Activated CD4-positive, alpha-beta T cell treated with anti-CD3 and anti-CD28 coated beads, Interleukin-2, Interleukin-4, amounts not matched to agents 100 ng/mL and 50 ng/mL, durations not matched to agents 16 hours and 8 hours (primary cell): ENCODE measurements at places on chromosomes 11 and 22.

GRCh38 chr11:121090145-121090721, 10.8 kb upstream of the TECTA start:
- no peak for DNase-seq

DNA sequence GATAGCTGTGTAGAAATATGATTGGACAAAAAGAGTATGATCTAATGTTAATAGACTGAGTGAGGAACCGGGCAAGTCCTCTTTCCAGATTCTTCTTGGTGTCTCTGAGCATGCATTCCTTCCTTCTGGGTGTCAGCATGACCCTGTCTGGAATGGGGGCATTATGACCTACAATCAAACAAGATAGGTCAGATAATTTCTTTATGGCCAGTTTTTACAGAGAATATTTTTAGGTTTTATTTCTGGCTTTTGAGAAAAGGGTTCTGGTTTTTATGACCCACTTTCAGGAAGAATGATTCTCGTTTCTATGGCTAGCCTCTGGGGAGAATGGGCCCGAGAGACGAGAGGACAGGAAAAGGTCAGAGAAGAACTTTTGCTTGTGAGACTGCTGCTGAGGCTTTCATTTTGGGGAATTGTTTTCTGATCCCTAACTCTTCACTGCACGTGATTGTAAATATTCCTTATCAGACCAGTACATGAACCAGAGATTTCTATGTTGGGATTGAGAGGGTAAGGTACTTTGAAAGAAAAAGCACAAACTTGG, 383.8 kb downstream of the AASDHPPT start:
- no peak for DNase-seq

DNA sequence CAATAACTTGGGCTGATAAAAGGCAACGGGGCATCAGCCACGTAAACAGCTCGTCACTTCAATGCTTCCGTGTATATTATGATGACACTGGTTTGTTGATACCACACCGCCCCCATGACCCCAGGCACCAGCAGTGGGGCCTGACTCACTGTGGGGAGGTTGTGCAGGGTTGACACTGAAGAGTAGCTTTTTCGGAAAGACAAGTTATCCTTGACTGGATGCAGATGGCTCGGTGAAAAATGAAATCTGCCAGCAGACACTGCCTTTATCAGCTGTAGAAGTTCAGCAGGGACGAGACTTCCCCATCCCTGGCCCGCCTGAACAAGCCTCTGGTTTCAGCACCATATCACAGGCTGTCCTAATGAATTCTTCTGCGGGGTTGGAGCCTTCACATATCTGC, 55.6 kb downstream of the WT1 start:
- DNase-seq, result no peak

GRCh38 chr11:995752-996420, 40.6 kb downstream of the MUC6 start:
- no peak for DNase-seq

GRCh38 chr22:26901198-26901816, 243.9 kb downstream of the MIAT start:
- DNase-seq, result no peak

DNA sequence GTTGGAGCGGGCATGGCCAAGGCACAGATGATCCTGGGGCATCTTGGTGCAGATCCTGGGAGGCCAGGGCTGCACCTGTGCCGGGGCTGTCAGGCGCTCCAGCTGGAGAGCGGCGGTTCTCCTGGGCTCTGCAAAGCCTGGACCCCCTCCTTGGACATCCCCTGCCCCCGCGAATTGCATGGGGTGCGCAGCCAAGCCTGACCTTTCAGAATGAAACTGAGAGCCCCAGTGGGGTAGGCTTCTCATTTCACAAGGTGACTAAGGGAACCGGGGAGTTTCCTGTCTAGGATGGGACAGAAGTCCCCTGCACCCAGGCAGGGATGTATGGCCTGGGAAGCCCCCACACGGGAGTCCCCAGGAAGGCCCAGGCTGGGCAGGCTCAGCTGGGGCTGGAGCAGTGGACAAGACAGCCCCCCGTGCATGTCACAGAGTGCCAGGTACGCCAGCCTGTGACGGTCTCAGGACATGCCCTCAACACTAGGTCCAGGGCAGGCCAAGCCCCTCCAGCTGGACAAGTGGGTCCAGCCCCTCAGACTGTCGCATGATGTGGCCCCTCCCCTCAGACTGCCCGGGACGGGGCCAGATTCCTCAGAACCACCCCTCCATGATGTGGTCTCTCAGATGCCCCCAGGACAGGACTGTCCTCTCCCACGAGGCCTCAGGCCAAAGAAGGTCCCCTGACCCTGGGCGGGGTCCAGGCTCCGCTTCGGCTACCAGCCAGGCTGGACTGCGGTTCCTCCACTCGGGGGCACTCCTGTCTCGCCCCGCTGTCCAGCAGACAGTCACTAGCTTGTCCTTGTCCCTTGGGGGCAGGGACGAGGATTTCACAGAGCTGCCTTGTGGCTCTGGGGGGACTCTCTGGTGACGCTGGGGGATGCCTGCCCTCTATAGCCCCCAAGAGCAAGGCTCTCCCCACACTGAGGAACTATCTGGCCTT, 2.3 kb downstream of the LSP1 start:
- DNase-seq, result peak; percentile 74

DNA sequence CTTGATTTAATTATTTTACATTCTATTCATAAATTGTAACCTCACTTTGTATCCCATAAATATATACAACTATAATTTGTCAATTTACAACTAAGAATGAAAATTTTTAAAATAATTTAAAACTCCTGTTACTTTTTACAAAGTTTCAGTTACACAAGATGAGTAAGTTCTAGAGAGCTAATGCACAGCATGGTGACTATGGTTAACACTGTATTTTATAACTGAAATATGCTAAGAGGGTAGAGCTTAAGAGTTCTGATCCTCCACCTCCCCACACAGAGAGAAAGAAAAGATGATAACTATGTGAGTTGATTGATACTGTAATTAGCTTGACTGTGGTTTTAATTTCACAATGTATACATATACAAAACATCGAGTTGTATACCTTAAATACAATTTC, 412.5 kb upstream of the DDI1 start:
- no peak for DNase-seq

DNA sequence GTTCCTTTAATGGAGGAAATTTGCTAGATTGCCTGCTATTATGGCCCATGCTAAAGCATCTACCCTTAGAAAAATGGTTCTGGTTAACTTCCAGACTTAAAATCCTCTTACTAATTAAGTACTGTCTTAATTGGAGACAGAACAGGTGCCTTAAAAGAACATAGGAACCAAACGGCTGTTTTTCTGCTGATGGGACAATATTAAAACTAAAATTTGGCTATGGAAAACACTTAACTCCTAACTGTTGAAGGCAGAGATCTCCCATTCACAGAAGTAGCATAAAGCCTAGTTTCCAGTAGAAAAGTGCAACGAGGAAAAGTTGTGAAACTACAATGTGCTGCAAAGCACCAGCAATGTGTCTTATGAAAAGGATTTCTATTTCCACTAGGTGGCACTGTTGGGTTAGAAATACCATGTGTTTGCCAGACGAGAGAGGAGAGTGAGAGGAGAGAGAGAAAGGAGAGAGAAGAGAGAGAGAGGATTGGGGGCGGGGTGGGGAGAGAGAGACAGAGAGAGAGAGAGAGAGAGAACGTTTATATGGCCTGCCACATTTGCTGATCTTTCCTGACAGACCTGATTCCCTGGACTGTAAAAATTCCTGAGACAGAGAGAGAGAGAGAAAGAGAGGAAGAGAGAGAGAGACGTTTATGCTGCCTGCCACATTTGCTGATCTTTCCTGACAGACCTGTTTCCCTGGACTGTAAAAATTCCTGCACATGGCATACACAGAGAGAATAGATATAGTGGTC, 51.5 kb downstream of the FAM181B start:
- DNase-seq, result peak; percentile 77

DNA sequence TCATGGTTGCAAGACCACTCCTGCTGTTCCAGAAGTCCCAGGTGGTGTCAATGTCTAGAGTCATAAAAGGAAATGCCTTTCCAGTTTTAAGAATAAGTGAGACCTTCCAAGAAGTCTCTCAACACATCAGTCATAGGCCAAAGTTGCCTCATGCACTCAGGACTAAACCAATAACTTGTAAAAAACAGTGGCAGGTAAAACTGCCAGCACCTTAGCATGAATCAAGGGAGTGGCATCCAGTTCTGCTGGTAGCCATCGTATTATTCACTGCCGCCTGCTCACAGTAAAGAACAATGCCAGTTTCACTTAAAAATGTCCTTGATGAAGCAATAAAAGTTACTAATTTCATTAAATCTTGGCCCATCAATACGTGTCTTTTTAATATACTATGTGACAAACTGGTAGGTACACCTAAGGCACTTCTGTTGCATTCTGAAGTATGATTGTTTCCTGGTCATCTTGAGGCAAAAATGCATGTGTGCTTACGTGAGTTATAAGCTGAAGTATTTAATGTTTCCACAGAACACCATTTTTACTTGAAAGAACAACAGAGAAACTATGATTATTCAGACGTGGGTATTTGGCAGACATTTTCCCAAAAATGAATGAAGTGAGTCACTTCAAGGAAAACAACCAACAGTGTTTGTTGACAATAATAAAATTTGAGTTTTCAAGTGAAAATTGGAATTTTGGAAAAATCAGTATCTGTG, 125.2 kb upstream of the SNX19 start:
- no peak for DNase-seq

DNA sequence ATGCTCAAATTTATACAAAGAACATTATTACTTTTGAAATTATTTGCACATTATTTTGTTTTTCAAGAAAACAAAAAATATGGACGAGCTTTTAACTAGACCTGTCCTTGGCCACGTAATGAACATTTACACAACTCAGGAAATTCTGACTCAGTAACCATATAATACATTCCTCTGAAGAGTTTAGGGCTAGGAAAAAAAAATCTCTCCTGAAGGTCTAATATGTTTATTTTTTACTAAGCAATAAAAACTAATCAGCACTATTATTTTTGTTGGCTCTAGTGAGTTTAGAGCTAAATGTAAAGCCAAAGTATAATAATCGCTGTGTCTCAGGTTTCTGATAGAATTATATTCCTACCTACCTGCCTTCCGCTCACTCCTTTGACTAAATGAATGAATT, 187.5 kb downstream of the SWAP70 start:
- DNase-seq, result no peak

GRCh38 chr22:37806409-37807333, 1.1 kb upstream of the GCAT start:
- DNase-seq, result no peak

DNA sequence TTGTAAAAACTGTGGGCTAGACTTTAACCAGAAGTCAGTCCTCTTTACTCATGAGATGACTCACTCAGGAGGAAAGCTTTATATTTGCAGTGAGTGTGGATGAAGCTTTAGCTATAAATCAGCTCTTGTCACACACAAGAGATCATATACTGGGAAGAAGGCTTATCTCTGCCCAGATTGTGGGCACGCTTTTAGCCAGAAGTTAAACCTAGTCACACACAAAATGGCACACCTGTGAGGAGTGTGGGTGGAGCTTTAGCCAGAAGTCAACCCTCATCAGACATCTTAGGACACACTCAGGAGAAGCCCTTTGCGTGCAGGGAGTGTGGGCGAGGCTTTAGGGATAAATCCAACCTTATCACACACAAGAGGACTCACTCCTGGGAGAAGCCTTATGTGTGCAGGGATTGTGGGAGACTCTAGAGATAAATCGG, 706.9 kb upstream of the LUZP2 start:
- DNase-seq, result no peak

DNA sequence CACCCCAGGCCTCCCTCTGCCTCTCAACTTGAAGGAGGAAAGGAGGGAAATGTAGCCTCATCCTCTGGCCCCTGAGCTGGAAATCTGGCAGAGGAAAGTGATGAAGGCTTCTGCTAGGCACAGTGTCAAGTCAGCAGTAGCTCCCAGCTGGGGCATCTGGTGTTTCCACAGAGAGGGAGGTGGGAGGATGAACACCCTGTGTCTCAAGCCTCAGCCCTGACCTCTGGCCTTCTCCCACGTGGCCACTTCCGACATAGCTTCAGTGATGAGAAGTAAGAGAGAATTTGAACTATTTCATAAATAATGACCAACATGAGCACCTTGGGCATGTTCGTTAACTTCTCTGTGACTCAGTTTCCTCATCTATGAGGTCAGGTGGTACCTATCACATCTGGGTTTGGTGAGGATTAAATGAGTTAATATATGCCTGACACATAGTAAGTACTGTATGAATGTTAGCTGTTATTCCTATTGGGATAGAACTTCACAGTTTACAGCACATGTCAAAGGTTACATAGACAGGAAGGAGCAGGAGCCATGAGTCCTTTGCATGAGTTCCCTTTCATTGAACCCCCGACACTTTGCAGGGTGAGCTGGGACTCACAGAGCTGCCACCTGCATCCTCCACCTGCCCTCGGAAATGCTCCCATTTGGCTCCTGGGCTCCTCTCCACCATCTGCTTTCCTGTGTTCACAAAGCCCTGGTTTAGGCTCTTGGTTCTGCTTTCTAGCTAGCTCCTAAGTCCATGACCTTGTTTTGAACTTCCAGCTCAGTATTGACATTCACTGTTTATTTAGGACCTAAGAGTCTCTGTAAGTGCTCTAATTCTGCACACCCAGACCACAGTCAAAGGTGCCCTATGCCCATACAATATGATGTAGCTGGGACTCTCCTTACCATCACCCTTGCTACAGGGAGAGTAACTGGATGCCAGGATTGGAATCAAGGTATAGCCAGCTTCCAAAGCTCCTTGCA, 61.7 kb downstream of the CSNK2A3 start:
- DNase-seq, result no peak

DNA sequence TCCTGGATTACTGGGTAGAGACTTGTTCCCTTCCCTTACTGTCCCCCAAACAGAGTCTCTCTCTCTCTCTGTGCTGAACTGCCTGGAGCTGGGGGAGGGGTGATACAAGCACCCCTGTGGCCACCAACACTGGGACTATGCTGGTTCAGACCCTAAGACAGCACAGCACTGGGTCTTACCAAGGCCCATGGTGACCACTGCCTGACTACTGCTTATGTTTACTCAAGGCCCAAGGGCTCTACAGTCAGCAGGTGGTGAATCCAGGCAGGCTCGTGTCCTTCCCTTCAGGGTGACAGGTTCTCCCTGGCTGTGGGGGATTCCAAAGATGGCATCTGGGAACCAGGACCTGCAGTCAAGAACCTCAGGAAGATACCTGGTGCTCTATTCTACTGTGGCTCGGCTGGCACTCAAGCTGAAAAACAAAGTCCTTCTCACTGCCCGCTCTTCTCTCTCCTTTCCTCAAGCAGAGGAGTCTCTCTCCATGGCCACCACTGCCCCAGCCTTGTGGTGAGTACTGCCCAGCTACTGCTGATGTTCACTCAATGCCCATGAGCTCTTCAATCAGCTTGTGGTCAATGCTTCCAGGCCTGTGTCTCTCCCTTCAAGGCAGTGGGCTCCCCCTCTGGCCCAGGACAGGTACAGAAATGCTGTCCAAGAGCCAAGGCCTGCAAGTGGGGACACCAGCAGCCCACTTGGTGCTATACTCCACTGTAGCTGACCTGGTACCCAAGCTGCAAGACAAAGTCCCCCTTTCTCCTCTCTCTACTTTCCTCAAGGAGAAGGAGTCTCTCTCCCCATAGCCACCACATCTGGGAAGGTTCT, 41.8 kb upstream of the SHANK2 start:
- DNase-seq, result no peak

- DNase-seq, result no peak
These were observed 10.7 kb downstream of the SLC37A2 start for GRCh38 chr11:125073616-125074483.
